ENCODE measurements at places on chromosomes 1 and 21. TPM values are rescaled to one million over a fixed set of nuclear protein-coding genes. Genes with fewer than 3 reads are reported as not detected.

The EPHA2 gene
- total RNA-seq, result 10.0 TPM

The RPTN gene
- 0.65 TPM for total RNA-seq

The LRRIQ3 gene
- total RNA-seq, result 0.41 TPM

- ATAC-seq, result no peak
Observed at GRCh38 chr1:93964777-93965200, 55.6 kb upstream of the GCLM start.

GRCh38 chr1:48470481-48470855, 1.5 kb downstream of the SPATA6 start:
- ATAC-seq, result no peak

GRCh38 chr21:28959367-28960099, 33.1 kb downstream of the LTN1 start:
- ATAC-seq, result no peak

- ATAC-seq, result no peak
Observed at GRCh38 chr1:115118086-115118485, 28.8 kb upstream of the TSPAN2 start.

DNA sequence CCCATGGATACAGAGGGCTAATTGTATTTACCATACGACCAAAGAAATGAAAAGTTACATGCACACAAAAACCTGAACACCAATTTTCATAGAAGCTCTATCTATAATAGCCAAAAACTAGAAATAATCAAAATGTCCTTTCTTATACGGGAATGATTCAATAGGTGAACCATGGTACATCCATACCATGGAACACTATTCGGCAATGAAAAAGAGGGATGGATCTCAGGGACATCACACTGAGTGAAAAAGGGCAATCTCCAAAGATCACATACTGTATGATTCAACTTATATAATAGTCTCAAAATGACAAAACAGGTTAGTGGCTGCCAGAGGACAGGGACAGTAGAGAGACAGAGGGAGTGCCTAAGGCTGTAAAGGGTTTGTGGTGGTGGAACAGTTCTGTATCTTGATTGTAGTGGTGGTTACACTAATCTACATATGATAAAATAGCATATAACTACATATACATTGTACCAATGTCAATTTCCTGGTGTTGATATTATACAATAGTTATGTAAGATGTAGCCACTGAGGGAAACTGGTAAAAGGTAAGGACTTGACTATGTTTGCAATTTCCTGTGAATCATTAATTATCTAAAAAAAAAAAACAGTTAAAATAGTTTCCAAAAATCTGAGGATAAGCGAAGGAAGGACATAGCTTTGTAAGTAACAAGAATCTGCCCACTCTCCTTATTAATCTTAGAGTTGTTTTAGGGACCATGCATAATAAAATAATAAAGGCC, 3.7 kb downstream of the RSBN1 start:
- no peak for ATAC-seq

DNA sequence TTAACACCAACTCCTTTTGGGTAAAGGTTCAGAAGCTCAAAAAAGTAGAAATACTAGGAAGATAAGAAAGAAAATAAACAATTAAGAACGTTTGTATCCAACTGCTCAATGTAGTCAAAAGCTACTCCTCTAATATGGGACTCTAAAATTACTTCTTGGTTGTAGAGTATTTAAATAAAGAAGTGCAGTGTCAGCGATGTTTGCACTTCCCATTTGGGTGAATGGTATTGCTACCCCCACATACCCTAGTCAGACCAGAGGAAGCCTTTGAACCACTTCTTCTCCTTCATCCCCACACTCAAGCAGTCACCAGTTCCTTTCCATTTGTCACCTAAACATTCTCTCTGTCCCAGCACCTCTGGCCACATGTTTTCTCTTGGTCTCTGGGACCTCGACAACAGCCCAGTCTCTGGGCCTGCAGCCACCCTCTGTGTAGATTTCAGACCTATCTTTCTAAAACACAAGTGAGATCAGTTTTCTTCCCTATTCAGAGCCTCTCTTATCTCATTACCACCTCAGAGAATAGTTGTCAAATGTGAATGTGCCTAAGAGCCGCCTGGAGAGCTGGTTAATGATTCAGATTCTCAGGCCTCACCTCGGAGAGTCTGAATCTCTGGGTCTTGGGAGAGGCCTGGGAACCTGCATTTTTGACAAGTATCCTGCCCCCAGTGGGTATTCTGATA, 109.8 kb downstream of the OMA1 start:
- ATAC-seq, result no peak

DNA sequence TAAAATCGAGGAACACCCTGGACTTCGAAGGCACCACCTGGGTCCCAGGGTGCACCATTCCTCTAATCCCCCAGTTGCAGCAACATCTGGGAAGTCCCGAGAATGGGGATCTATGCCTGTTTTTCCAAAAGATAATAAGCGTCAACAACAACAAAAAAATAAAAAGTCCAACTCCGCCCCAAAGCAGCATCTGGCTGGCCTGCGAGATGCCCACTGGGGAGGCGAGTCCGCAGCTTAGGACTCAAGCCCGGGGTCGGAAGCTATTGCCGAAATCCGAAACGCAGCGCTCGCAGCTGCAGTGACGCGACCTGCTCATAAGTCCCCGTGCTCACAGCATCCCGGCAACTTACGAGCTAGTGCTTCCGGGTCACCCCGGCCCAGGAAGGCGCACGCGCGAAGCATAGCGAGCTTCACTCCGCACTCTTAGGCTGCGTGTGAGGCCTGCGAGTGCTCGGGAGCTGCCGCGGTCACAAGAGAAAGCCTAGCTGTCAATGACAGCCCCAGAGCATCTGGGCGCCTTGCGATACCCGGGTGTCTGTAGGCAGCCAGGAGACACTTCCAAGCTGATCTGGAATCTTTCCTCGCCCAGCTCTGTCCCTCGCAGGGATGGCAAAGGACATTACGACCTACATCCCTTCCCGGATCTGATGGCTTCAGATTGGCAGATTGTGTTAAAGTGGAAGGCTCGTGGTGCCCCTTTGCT, 9.9 kb upstream of the LTN1 start:
- ATAC-seq, result peak; percentile 100
